ENCODE measurements at places on chromosomes 5 and 9. TPM values are rescaled to one million over a fixed set of nuclear protein-coding genes. Genes with fewer than 3 reads are reported as not detected.

DNA sequence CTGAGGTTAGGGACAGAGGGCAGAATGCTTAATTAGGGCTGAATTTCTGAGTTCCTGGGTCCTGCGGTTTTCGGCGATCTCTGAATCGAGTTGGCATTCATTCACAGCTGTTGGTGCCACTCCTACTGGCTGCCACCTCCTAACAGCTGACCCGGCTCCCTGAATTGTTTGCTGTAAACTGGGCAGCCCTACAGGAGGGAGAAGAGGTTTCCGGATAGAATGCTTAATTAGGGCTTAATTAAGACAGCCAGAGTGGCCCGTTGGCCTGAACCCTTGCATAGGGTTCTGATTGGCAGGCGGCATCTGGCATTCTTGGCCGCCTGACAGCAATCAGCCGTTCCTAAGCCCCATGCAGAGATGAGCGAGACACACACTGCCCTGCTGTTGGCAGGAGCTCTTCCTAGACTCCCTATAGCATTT is 25.7 kb downstream of the FRMPD1 start:
- H3K27me3 ChIP-seq, result peaks cover 14% of the 10 kb centered on the region
- no peaks in the 10 kb centered on the region for H3K36me3 ChIP-seq
- no peaks in the 10 kb centered on the region for H3K4me1 ChIP-seq
- no peak for DNase-seq
- no peak overlapping the region for H3K4me3 ChIP-seq
- H3K27ac ChIP-seq, result no peak overlapping the region

GRCh38 chr5:148796936-148797335 is 29.5 kb upstream of the ADRB2 start:
- DNase-seq, result no peak
- no peak overlapping the region for H3K27ac ChIP-seq
- no peak overlapping the region for H3K4me3 ChIP-seq

DNA sequence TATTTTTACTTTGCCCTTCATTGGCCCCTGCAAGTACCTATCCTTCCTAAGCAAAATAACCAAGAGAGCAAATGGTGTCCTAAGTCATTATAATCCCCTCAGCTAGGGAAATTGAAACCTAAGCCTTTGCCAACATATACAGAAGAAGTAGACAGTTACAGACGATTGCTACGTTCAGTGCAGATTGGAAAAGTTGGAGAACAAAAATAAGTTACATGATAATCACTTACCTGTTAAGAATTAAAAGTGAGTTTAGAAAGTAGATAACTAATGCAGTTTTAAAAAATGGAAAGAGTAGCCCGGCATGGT is 244.8 kb downstream of the MPDZ start:
- H3K27ac ChIP-seq, result no peak overlapping the region
- no peaks in the 10 kb centered on the region for H3K27me3 ChIP-seq
- no peaks in the 10 kb centered on the region for H3K36me3 ChIP-seq
- no peak for DNase-seq
- H3K4me3 ChIP-seq, result no peak overlapping the region
- H3K4me1 ChIP-seq, result no peaks in the 10 kb centered on the region

GRCh38 chr5:134406390-134406789 is 5.3 kb downstream of the CDKN2AIPNL start:
- peak; percentile 27 for DNase-seq
- H3K27me3 ChIP-seq, result no peaks in the 10 kb centered on the region
- peak overlapping the region; percentile 31 for H3K27ac ChIP-seq
- no peak overlapping the region for H3K4me3 ChIP-seq
- H3K4me1 ChIP-seq, result peaks cover 35% of the 10 kb centered on the region
- H3K36me3 ChIP-seq, result peaks cover 8% of the 10 kb centered on the region

- DNase-seq, result no peak
- no peak overlapping the region for H3K27ac ChIP-seq
- no peak overlapping the region for H3K4me3 ChIP-seq
Observed at GRCh38 chr5:168766426-168766700, 187.2 kb upstream of the PANK3 start.

- H3K27ac ChIP-seq, result no peak overlapping the region
- DNase-seq, result no peak
- H3K4me3 ChIP-seq, result no peak overlapping the region
Observed at GRCh38 chr5:102554728-102555127, 55.9 kb upstream of the SLCO6A1 start.

GRCh38 chr5:142664636-142665035 is 21.3 kb downstream of the FGF1 start:
- H3K4me1 ChIP-seq, result no peaks in the 10 kb centered on the region
- H3K36me3 ChIP-seq, result no peaks in the 10 kb centered on the region
- no peak overlapping the region for H3K4me3 ChIP-seq
- peaks cover 6% of the 10 kb centered on the region for H3K27me3 ChIP-seq
- DNase-seq, result no peak
- no peak overlapping the region for H3K27ac ChIP-seq

Gene SLC36A3
- total RNA-seq, result not detected

GRCh38 chr5:142958944-142959682 is 188.9 kb downstream of the ARHGAP26 start:
- no peak overlapping the region for H3K27ac ChIP-seq
- H3K4me3 ChIP-seq, result no peak overlapping the region

- no peak overlapping the region for H3K27ac ChIP-seq
- H3K36me3 ChIP-seq, result no peaks in the 10 kb centered on the region
- H3K27me3 ChIP-seq, result peaks cover 10% of the 10 kb centered on the region
- no peak overlapping the region for H3K4me3 ChIP-seq
- H3K4me1 ChIP-seq, result no peaks in the 10 kb centered on the region
Observed at GRCh38 chr5:174596429-174596828, 128.0 kb upstream of the MSX2 start.

DNA sequence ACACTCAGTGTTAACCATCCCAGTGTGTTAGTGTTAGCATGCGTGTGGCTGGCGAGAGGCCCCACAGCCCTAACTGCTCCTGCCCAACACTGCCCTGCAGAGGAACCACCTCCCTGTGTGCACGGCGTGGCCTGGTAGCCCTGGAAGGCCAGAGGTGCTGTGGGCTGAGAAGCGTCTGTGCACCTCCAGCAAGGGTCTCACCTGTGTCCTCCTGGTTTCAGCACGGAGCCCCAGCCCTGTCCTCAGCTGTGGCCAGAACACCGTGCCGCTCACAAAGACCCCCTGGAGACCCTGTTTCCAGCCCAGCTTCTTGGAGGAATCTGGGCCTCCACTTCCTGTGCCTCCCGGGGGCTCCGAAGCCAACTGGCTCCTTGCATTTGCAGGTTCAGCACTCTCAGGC is 56.1 kb upstream of the NRARP start:
- no peak overlapping the region for H3K27ac ChIP-seq
- H3K4me3 ChIP-seq, result no peak overlapping the region
- peaks cover 2% of the 10 kb centered on the region for H3K36me3 ChIP-seq
- H3K4me1 ChIP-seq, result no peaks in the 10 kb centered on the region
- peak; percentile 3 for DNase-seq

GRCh38 chr9:26426551-26427131 is 466.0 kb downstream of the CAAP1 start:
- H3K4me3 ChIP-seq, result no peak overlapping the region
- no peaks in the 10 kb centered on the region for H3K36me3 ChIP-seq
- H3K27me3 ChIP-seq, result no peaks in the 10 kb centered on the region
- no peak for DNase-seq
- H3K27ac ChIP-seq, result no peak overlapping the region

GRCh38 chr5:89120719-89121118 is 237.7 kb upstream of the MEF2C start:
- DNase-seq, result no peak
- H3K27ac ChIP-seq, result no peak overlapping the region
- no peaks in the 10 kb centered on the region for H3K4me1 ChIP-seq
- no peak overlapping the region for H3K4me3 ChIP-seq
- no peaks in the 10 kb centered on the region for H3K27me3 ChIP-seq

Gene ENTPD2
- total RNA-seq, result 0.19 TPM

Gene MARCHF3
- total RNA-seq, result 3.6 TPM

Gene PCDHB11
- total RNA-seq, result not detected

DNA sequence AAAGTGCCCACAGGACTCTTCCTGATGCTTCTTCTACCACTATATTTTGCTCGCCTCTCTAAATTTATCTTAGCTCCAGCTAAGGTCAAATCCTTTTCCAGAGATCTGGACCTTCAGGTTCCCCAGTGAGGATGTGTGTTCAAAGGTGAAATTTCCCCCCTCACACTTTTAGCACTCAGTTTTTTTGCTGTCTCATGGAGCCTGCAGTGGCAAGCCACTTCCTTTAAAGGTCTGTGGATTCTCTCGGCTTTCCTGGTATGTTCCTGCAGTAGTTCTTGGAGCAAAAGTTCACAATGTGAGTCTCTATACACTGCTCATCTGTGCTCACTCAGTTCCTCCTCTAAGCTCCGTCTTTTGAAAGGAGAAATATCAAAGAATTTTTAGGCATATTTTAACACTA is 181.4 kb downstream of the LURAP1L start:
- DNase-seq, result no peak
- no peaks in the 10 kb centered on the region for H3K36me3 ChIP-seq
- H3K27me3 ChIP-seq, result no peaks in the 10 kb centered on the region
- no peak overlapping the region for H3K4me3 ChIP-seq
- no peak overlapping the region for H3K27ac ChIP-seq

Gene TENT4A
- total RNA-seq, result 33.3 TPM

DNA sequence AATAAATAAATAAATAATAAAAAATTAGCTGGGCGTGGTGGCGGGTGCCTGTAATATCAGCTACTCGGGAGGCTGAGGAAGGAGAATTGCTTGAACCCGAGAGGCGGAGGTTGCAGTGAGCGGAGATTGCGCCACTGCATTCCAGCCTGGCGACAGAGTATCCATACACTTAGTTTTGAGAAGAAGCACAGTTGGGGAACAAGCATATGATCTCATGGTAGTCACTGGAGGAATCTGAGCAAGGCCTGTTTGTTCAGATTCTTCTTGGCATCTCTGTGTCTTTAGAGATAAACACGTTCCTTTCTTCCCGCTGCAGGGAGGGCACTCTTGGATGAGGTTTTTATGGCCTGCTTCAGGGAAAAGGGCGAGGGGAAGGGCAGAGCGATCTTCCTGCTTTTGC is 15.6 kb upstream of the DENND1A start:
- no peaks in the 10 kb centered on the region for H3K4me1 ChIP-seq
- H3K27me3 ChIP-seq, result no peaks in the 10 kb centered on the region
- H3K36me3 ChIP-seq, result no peaks in the 10 kb centered on the region
- no peak for DNase-seq
- H3K27ac ChIP-seq, result no peak overlapping the region
- H3K4me3 ChIP-seq, result no peak overlapping the region

Gene PCA3
- total RNA-seq, result not detected

GRCh38 chr5:125262782-125263181 is 516.3 kb upstream of the ZNF608 start:
- no peaks in the 10 kb centered on the region for H3K4me1 ChIP-seq
- DNase-seq, result no peak
- H3K36me3 ChIP-seq, result no peaks in the 10 kb centered on the region
- no peak overlapping the region for H3K4me3 ChIP-seq
- H3K27ac ChIP-seq, result no peak overlapping the region
- no peaks in the 10 kb centered on the region for H3K27me3 ChIP-seq

DNA sequence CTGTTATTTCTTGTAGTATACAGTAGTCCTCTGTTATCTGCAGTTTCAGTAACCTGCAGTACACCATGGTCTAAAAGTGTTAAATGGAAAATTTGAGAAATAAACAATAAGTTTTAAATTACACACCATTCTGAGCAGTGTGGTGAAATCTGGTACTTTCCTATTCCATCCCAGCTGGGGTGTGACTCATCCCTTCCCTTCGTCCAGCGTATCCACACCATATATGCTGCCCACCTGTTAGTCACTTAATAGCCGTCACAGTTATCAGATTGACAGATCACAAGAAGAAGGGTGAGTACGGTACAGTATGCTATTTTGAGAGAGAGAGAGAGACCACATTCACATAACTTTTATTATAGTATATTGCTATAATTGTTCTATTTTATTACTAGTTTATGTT is 28.9 kb downstream of the FAM151B start:
- no peak overlapping the region for H3K4me3 ChIP-seq
- H3K36me3 ChIP-seq, result no peaks in the 10 kb centered on the region
- no peak overlapping the region for H3K27ac ChIP-seq
- peak; percentile 44 for DNase-seq

- H3K27ac ChIP-seq, result no peak overlapping the region
- H3K4me1 ChIP-seq, result no peaks in the 10 kb centered on the region
- H3K4me3 ChIP-seq, result no peak overlapping the region
- no peaks in the 10 kb centered on the region for H3K36me3 ChIP-seq
- H3K27me3 ChIP-seq, result no peaks in the 10 kb centered on the region
Observed at GRCh38 chr5:162699361-162699760, 631.8 kb downstream of the GABRG2 start.

- H3K4me1 ChIP-seq, result peaks cover 7% of the 10 kb centered on the region
- H3K4me3 ChIP-seq, result no peak overlapping the region
Observed at GRCh38 chr9:122256206-122256605, 8.4 kb downstream of the RBM18 start.
